Activated T-cell treated with anti-CD3 and anti-CD28 coated beads for 4 hours (primary cell): ENCODE measurements at places on chromosomes 1 and 21.

DNA sequence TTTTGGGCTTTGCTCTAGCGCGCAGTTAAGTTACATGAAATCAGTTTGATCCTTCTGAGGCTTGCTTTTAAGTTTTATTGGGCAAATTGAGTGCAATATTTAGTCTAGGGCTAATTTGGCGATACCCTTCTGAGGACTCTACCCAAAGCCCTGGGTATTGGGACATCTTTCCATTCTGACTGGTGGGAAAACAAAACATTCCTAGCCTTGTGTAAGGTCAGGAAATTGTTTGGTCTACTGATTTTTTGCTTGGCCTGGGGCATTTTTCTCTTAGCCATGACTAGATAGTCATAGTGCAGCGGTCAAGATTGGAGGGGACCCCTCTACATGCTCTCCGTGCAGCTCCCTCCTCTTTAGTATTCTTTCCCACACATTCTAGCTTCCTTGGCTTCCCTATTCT lies 189.6 kb upstream of the PTGFR start:
- DNase-seq: no peak

GRCh38 chr21:34807881-34808568 lies 139.2 kb downstream of the CLIC6 start:
- DNase-seq: peak; percentile 36

- no peak for DNase-seq
Observed at GRCh38 chr1:61284248-61284854, 202.0 kb downstream of the NFIA start.

DNA sequence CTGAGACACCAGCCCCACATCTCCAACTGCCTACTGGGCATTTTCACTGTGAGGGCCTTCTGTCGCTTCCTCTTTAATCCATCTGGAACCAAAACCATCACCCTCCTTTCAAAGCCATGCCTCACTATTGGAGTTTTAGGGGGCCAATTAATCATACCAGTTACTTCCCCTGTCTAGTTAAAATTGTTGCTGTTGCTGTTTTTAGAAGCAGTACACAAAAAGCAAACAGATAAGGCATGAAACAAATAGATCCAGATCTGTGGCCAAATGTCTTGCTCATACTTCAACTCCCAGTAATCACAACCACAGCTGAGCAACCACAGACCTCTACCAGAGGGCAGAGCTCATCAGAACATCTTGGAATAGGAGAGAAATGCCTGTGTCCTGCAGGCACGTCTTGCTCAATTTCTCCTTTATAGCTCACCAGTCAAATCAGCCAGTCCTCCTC lies 133.8 kb upstream of the C1orf105 start:
- no peak for DNase-seq

DNA sequence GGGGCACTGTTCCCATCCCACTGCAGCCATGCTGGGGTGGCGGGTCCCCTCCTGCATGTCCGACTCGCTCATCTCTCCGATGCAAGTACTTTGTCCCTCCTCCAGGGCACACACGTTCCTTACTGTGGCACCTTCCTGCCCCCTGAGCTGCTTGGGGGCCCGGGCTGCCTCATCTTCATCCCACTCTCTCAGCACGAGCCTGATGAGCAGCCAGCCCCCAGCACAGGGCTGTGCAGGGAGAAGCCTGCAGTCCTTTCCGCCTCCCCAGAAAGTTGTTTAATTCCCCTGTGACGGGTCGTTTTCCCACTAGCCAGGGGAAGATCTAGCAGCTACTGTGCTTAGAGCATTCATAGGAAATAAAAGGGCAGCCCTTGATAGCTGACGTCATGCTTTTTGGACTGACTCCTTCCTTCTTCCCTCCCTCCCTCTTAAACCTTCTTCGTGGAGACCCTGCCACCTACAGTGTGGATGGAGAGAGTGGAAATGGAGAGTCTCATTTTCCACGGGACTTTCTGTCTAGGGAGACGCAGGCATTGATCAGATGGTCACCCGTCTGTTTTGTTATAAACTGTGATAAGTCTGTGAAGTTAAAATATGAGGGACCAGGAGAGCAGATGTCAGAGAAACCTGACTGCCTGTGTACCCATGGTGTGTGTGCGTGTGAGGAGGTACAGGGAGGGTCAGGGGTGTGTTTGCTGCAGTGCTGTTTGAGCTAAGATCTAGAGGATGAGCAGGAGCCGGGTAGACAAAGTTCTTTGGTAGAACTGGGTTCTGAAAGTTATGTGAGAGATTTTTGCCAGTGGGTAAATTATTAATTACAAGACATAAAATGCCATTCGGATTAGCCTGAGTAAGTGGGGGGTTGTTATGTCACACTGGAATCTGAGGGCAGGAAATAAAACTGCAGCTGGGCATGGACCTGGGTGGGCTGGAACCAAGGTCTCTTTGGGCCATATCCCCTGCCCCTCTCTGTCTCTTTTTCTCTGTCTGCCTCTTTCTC lies 34.3 kb downstream of the GPR137B start:
- DNase-seq: no peak
